ENCODE measurements at places on chromosomes 3 and 15. TPM values are rescaled to one million over a fixed set of nuclear protein-coding genes. Genes with fewer than 3 reads are reported as not detected.

GRCh38 chr3:182715006-182715405 lies 78.3 kb upstream of the ATP11B start:
- DNase-seq = no peak
- no peak overlapping the region for H3K4me3 ChIP-seq

DNA sequence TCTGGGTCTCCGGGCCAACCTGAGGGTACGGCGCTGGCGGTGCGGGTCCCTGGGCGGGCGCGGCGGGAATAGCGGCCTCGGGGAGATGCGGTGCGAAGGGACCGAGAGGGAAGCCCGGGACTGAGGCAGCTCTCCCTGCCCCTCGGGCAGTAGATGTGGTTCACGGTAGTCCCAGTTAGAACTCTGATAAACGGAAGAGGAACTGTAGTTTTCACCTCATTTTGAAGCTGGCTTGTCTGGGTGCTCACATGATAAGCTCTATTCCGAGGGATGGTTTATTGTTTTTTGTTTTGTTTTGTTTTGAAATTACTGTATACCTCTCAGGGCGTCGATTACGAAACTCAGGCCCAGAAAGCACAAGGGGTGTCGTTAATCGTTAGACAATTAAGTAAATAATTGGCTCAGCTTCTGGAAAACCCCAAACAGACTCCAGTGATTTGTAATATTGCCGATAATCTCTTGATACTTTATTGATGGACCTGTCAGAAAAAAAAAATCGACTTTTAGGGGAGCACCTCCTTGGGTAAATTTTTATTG lies 413 bp downstream of the NUSAP1 start:
- H3K27me3 ChIP-seq = no peaks in the 10 kb centered on the region
- peak overlapping the region; percentile 62 for H3K27ac ChIP-seq
- H3K36me3 ChIP-seq = no peaks in the 10 kb centered on the region
- H3K4me1 ChIP-seq = no peaks in the 10 kb centered on the region
- no peak for DNase-seq

DNA sequence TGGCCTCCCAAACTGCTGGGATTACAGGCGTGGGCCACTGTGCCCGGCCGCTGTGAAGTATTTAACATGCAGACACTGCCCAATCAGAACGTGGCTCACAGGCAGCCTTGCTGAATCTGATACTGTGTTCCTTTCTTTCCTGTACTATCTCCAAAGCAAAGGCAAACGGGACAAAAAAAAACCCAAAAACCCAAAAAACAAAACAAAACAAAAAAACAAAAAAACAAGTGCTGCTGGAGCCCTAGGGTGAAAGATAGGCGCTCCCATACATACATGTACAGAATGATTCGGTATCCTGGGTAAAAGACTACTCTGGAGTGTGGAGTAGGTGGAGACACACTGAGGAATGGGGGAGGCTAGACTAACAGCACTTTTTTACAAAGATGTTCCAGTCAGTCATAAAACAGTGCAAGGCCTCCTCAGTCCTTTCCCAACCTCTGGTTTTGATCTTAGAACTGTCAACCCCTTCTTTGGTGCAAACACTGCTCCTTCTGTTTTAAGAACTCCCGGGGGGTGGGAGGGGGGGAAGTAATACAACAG lies 7.7 kb upstream of the MAP1A start:
- H3K27me3 ChIP-seq = no peaks in the 10 kb centered on the region
- H3K4me3 ChIP-seq = peak overlapping the region; percentile 66
- peak overlapping the region; percentile 85 for H3K27ac ChIP-seq
- DNase-seq = no peak

- DNase-seq = no peak
- H3K36me3 ChIP-seq = no peaks in the 10 kb centered on the region
- H3K27me3 ChIP-seq = no peaks in the 10 kb centered on the region
These were observed 10.1 kb downstream of the EFCAB12 start for GRCh38 chr3:129418041-129418973.

DNA sequence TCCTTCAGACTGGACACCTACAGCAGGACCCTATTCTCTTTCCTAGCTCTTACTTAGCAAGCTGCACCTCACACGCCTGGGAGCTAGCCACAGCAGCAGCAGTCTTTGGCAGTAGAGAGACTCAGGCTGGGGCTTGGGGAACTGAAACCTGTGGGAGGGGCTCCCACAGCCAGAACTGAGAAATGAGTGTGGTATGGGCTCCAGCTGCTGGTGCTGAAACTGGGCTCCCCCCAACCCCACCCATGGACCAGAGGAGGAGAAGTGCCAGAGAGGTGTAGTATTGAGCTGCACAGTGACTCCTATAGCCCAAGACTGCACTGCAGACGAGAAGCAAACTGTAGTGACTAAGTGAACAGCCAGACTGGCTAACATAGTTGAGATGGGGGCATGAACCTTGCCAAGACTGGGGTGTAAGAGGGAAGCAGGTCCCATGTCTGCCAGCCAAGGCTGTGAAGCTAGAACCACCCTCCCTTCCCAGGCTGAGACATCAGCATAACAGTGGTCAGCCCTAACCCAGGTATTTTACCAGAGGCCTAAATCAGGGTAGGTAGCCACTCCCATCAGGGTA lies 62.5 kb downstream of the MYO5A start:
- no peaks in the 10 kb centered on the region for H3K4me1 ChIP-seq
- H3K27me3 ChIP-seq = no peaks in the 10 kb centered on the region
- H3K36me3 ChIP-seq = no peaks in the 10 kb centered on the region
- H3K27ac ChIP-seq = no peak overlapping the region
- DNase-seq = no peak
- H3K4me3 ChIP-seq = no peak overlapping the region

Gene LMAN1L
- not detected for polyA plus RNA-seq

- H3K27me3 ChIP-seq = peaks cover 2% of the 10 kb centered on the region
- H3K4me3 ChIP-seq = no peak overlapping the region
- no peaks in the 10 kb centered on the region for H3K4me1 ChIP-seq
- H3K36me3 ChIP-seq = no peaks in the 10 kb centered on the region
- H3K27ac ChIP-seq = no peak overlapping the region
These were observed 21.8 kb upstream of the POU1F1 start for GRCh38 chr3:87298111-87298718.

GRCh38 chr15:49675041-49675440 lies 54.2 kb downstream of the DTWD1 start:
- DNase-seq = no peak
- no peaks in the 10 kb centered on the region for H3K27me3 ChIP-seq
- no peak overlapping the region for H3K27ac ChIP-seq
- H3K4me3 ChIP-seq = no peak overlapping the region
- no peaks in the 10 kb centered on the region for H3K4me1 ChIP-seq
- H3K36me3 ChIP-seq = no peaks in the 10 kb centered on the region

GRCh38 chr15:101489237-101489598 lies 289 bp downstream of the PCSK6 start:
- no peak overlapping the region for H3K4me3 ChIP-seq
- H3K27ac ChIP-seq = no peak overlapping the region
- peaks cover 11% of the 10 kb centered on the region for H3K27me3 ChIP-seq
- H3K36me3 ChIP-seq = no peaks in the 10 kb centered on the region
- H3K4me1 ChIP-seq = peaks cover 5% of the 10 kb centered on the region
- peak; percentile 37 for DNase-seq

Gene EPHB1
- polyA plus RNA-seq = 3.7 TPM

Gene CLDN11
- 5.0 TPM for polyA plus RNA-seq

Gene MKRN3
- polyA plus RNA-seq = 0.91 TPM

Gene IQCF5
- not detected for polyA plus RNA-seq

DNA sequence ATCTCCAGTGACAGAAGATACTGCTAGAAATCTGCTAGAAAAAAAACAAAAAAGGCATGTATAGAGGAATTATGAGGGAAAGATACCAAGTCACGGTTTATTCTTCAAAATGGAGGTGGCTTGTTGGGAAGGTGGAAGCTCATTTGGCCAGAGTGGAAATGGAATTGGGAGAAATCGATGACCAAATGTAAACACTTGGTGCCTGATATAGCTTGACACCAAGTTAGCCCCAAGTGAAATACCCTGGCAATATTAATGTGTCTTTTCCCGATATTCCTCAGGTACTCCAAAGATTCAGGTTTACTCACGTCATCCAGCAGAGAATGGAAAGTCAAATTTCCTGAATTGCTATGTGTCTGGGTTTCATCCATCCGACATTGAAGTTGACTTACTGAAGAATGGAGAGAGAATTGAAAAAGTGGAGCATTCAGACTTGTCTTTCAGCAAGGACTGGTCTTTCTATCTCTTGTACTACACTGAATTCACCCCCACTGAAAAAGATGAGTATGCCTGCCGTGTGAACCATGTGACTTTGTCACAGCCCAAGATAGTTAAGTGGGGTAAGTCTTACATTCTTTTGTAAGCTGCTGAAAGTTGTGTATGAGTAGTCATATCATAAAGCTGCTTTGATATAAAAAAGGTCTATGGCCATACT lies 4.0 kb downstream of the B2M start:
- no peaks in the 10 kb centered on the region for H3K27me3 ChIP-seq
- no peak for DNase-seq
- H3K4me1 ChIP-seq = peaks cover 5% of the 10 kb centered on the region
- no peak overlapping the region for H3K4me3 ChIP-seq
- no peak overlapping the region for H3K27ac ChIP-seq

Gene TUSC7
- polyA plus RNA-seq = not detected

- peaks cover 4% of the 10 kb centered on the region for H3K4me1 ChIP-seq
- no peaks in the 10 kb centered on the region for H3K36me3 ChIP-seq
- no peak for DNase-seq
- no peak overlapping the region for H3K4me3 ChIP-seq
- no peaks in the 10 kb centered on the region for H3K27me3 ChIP-seq
These were observed 3.0 kb upstream of the ANO10 start for GRCh38 chr3:43624619-43625305.

Gene SLC9C1
- 0.33 TPM for polyA plus RNA-seq

Gene CCR1
- polyA plus RNA-seq = 3.4 TPM

DNA sequence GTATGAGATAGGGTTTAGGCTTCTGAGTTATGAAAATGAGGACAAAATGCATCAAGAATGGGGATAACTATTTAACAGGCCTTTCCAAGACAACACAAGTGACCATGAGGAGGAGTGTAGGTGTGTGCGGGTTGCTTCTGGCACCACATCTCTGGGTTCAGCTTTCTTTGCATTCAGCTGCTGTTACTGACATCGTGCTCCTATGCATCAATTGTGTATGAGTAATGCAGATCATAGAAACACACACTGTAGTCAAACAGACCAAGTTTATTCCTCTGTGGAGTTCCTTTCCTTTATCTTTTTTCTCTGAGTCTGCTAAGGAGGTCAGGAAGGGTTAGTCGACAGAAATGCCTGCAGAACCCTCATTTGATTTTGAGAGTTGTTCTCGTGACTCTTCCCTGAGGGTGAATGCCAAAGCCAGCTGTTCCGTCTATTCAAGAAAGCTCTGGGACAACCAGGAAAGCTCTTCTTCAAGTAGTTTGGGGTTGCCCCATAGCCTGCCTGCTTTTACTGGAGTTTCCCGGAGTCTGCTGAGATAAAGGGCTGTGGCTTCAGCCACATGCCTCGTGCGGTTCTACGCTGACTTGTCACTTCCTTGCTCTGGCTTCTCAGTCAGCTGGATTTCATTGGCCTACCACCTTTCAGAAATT lies 136.7 kb upstream of the TLE3 start:
- H3K4me3 ChIP-seq = no peak overlapping the region
- H3K36me3 ChIP-seq = no peaks in the 10 kb centered on the region
- no peak overlapping the region for H3K27ac ChIP-seq
- no peak for DNase-seq

Gene CORO2B
- 5.4 TPM for polyA plus RNA-seq

DNA sequence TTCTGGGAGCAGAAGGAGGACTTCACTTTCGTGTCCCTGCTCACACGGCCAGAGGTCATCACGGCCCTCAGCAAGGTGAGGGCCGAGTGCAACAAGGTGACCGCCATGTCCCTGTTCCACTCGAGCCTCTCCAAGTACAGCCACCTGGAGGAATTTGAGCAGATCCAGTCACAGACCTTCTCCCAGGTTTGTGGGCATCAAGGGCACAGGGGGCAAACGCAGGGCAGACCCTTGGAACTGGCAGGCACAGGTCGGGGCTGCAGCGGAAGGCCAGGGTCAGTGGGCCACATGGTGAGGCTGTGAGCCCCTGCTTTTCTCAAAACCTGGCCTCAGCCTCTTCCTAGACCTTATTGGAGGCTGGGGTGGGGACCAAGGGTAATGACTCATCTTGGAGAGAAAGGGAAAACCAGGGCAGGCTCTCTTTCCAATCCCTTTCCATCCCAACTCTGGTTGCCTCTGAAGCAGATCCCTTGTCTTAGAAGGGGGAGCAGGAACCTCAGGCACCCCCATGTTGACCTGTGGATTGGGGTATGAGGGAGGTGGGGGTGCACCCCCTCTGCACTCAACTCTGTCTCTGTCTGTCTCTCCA lies 29.5 kb downstream of the DNAH1 start:
- peaks cover 60% of the 10 kb centered on the region for H3K36me3 ChIP-seq
- DNase-seq = no peak
- no peaks in the 10 kb centered on the region for H3K27me3 ChIP-seq
- H3K4me1 ChIP-seq = no peaks in the 10 kb centered on the region
- no peak overlapping the region for H3K4me3 ChIP-seq
- no peak overlapping the region for H3K27ac ChIP-seq

DNA sequence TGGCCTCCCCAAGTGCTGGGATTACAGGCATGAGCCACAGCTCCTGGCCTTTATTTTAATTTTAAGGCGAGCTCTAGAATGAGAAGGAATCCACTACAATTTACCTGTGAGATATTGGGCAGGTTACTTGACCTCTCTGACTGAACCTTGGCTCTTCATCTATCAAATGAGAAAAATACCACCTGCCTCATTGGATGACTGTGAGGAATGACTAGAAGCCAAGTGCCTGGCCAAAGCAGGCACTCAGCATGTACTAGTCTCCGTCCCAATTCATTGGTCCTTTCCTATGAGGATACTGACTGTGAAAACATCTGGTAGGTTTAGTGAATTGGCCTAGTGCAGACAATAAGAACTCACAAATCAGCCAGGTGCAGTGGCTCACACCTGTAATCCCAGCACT lies 38.5 kb upstream of the OSBPL11 start:
- H3K27me3 ChIP-seq = no peaks in the 10 kb centered on the region
- H3K4me1 ChIP-seq = peaks cover 17% of the 10 kb centered on the region
- no peak overlapping the region for H3K4me3 ChIP-seq
- peak overlapping the region; percentile 91 for H3K27ac ChIP-seq
- no peaks in the 10 kb centered on the region for H3K36me3 ChIP-seq

Gene GOLGA8G
- polyA plus RNA-seq = not detected

- H3K4me3 ChIP-seq = no peak overlapping the region
- H3K4me1 ChIP-seq = no peaks in the 10 kb centered on the region
- H3K27me3 ChIP-seq = peaks cover 8% of the 10 kb centered on the region
These were observed 3.8 kb upstream of the ZNF385D start for GRCh38 chr3:21754839-21755238.

Gene NUDT16
- polyA plus RNA-seq = 33.0 TPM

- no peak overlapping the region for H3K27ac ChIP-seq
- no peaks in the 10 kb centered on the region for H3K36me3 ChIP-seq
- no peaks in the 10 kb centered on the region for H3K4me1 ChIP-seq
- no peak overlapping the region for H3K4me3 ChIP-seq
- no peak for DNase-seq
These were observed 84.7 kb downstream of the ETV5 start for GRCh38 chr3:186024210-186024609.

Gene CD200
- polyA plus RNA-seq = 21.8 TPM

Gene POPDC2
- 12.2 TPM for polyA plus RNA-seq

Gene SCG3
- 10.0 TPM for polyA plus RNA-seq

Gene MME
- polyA plus RNA-seq = 307 TPM

GRCh38 chr15:74552773-74553441 lies 11.9 kb downstream of the ARID3B start:
- no peak overlapping the region for H3K27ac ChIP-seq
- no peak overlapping the region for H3K4me3 ChIP-seq
- H3K27me3 ChIP-seq = no peaks in the 10 kb centered on the region
- peaks cover 14% of the 10 kb centered on the region for H3K36me3 ChIP-seq
- no peak for DNase-seq
- no peaks in the 10 kb centered on the region for H3K4me1 ChIP-seq

Data from large intestine (tissue), 12 donors.